ENCODE measurements at places on chromosomes 11 and 22.

DNA sequence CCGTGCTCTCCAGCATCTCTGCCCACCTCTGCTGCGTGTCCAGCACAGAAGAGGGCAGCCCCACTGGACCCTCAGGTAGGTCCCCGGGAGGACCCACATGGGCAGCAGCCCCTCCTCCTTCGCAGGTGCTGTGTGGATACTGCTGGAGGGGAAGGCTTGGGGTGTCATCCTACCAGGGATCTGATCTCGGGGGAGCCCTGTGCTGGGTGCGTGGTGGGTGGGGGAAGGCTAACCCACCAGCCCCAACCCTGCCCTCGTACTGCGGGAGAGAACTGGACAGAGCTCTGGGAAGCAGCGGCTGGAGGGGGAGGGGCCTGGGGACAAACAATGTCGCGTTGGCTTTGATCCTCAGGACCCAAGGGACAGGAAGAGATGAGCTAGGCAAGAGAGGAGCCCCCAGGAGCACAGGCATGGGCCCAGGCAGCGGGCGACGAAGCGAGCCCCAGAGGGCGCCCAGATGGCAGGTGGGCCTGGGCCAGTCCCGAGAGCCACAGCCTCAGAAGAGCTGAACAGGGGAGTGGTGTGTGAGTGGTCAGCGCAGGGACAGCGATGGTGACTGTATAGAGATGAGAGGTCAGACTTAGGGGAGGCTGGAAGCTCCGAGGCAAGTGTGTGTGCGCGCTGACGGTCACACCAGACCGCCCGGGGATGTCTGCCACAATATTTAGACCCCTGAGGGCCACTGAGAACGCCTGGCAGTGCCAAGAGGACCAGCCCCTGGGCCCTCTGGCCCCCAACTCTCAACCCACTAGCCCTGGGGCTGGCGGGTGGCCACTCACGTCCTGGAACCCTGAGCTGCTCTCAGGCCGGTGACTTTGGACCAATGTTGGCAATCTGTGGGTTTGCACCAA lies 1.4 kb upstream of the PIM3 start:
- DNase-seq: no peak

- no peak for DNase-seq
Observed at GRCh38 chr11:125245299-125245698, 80.7 kb downstream of the PKNOX2 start.

GRCh38 chr11:129145276-129145675 lies 46.8 kb downstream of the ARHGAP32 start:
- no peak for DNase-seq

DNA sequence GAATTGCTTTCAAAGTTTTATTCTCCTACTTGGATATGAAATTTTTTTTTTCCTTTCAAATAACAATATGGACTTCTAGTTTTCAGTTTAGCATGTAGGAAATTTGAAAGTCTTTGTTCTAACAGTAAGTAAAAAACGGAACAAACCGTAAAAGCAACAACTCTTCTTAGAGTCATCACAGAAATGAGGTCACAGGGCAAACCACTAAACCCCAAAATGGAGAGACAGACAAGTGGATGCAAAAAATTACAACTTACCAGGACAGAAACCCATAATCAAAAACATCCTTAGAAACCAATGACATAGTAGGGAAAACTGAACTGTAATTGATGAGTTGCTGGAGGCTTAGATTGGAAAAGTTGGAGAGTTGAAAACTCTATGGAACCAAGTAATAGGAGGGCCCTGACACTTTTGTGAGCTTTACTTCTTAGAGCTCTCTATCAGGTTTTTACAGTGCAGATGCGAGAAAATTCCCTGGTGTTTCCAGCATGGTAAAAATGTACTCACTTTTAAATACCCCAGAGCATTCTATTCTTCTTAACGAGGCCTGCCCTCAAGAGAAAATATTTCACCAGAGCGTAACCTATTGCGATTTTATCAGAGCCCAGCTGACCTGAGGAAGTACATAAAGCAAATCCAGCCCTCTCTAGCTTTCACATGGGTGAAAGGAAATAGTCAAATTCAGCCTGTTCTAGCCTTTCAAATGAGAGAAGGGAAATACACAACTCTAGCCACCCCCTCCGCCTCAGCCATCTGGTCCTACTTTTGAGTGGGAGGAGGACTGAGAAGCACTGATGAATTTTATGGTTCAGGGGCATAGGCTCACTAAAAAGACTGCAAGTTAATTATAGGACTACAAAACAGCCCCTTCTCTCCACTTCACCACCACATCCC lies 39.1 kb downstream of the CASP12 start:
- no peak for DNase-seq

DNA sequence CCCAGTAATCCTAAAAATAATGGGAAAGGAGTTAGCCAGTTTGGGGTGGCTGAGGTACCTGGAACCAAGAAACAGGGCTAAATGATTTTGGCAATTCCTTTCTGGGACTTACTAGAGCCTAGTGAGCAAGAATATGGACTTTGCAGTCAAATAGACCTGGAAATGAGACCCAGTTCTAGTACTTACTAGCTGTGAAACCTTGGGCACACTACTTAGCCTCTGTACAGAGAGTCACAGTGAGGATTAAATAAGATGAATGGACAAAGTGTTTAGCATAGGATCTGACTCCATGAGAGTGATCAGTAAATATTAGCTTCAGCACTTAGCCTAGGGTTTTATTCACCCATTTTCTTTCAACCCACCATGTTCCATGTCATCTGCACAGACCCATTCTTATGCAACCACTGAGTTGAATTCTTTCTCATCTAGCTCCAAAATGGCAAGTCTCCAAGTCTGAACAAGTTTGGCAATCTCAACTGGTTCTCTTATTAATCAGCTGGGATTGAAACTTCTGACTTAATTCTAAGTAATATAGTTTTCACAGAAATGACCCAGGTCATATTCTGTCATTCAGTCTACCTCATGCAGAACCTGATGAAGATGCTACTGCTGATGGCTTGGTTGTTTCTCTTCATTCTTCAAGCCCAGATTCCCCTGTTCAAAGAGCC lies 15.0 kb upstream of the SORL1 start:
- DNase-seq: no peak

DNA sequence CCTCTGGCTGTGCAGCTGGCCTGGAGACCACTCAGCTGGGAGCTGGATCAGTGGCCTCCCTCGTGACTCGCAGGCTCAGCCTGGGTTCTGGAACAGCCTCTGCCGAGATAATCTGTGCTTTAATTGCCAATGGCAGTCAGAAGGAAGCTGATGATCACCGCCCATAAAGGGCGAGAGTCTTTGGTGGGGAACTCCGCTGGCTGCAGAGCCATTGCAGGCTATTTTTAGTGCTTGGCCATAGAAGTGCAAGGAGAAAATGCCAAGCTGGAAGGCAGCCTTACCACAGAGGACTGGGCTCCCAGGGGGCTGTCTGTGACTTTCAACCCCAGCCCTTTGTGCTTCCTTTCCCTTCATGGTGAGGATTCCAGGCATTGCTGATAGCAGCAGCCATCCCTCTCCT lies 62.2 kb upstream of the TENM4 start:
- DNase-seq: no peak
